ENCODE measurements at places on chromosomes 1 and 21. TPM values are rescaled to one million over a fixed set of nuclear protein-coding genes. Genes with fewer than 3 reads are reported as not detected.
A peak's percentile ranks its signal among the peaks of the same experiment; 100 is the strongest.

GRCh38 chr1:95716550-95716949 lies 482.5 kb downstream of the RWDD3 start:
- H3K4me1 ChIP-seq: no peaks in the 10 kb centered on the region
- no peak overlapping the region for H3K4me3 ChIP-seq
- H3K36me3 ChIP-seq: no peaks in the 10 kb centered on the region
- H3K27ac ChIP-seq: no peak overlapping the region
- no peak for DNase-seq

- peaks cover 67% of the 10 kb centered on the region for H3K36me3 ChIP-seq
- H3K4me3 ChIP-seq: no peak overlapping the region
- no peak overlapping the region for H3K27ac ChIP-seq
Measured at GRCh38 chr1:15946571-15947381, 29.1 kb downstream of the ZBTB17 start.

Gene SLC2A1
- 28.1 TPM for total RNA-seq

DNA sequence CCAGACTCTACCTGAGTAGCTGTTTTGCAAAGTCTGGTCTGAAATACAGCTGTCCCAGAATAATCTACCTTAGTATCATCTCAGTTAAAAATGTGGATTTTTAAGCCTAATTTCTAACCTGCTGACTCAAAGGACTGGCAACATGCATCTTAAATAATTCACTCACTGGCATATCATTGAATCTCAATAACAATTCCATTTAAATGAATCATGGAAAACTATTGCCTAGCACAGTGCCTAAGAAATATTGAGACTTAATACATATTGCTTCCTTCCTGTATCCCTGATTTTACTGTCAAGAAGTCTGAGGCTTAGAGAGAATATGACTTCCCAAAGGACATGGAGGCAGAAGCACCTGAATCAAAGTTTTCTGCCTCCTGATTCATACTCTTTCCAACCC lies 3.1 kb downstream of the CCDC190 start:
- no peaks in the 10 kb centered on the region for H3K4me1 ChIP-seq
- no peaks in the 10 kb centered on the region for H3K36me3 ChIP-seq
- no peak overlapping the region for H3K4me3 ChIP-seq

DNA sequence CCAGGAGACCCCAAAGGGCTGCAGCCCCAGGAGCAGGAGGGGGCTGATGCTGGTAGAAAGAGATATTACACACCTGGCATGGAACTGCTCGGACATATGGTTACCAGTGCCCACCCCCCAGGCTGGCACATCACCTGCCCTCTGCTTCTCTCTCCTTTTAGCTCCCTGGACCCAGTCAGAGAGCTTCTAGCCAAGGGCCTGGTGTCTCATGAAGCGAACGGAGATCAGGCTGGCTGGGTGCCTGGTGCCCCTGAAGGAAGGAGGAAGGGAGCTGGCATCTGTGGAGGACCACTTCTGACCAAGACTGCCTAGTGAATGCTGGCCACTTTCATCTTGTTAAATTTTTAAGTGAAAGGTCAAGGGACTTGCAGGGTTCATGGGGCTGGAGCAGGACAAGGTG lies 53.1 kb downstream of the FOXO6 start:
- no peak overlapping the region for H3K4me3 ChIP-seq
- H3K36me3 ChIP-seq: no peaks in the 10 kb centered on the region
- H3K4me1 ChIP-seq: peaks cover 10% of the 10 kb centered on the region

- peak; percentile 35 for DNase-seq
- no peak overlapping the region for H3K4me3 ChIP-seq
- no peak overlapping the region for H3K27ac ChIP-seq
- no peaks in the 10 kb centered on the region for H3K36me3 ChIP-seq
Measured at GRCh38 chr1:165173409-165173808, 183.1 kb downstream of the LMX1A start.

Gene RUNX3
- total RNA-seq: 5.3 TPM

- H3K27ac ChIP-seq: no peak overlapping the region
- H3K36me3 ChIP-seq: no peaks in the 10 kb centered on the region
- no peak for DNase-seq
- H3K4me3 ChIP-seq: no peak overlapping the region
- H3K27me3 ChIP-seq: no peaks in the 10 kb centered on the region
Measured at GRCh38 chr1:112710159-112710558, 3.2 kb upstream of the RHOC start.

DNA sequence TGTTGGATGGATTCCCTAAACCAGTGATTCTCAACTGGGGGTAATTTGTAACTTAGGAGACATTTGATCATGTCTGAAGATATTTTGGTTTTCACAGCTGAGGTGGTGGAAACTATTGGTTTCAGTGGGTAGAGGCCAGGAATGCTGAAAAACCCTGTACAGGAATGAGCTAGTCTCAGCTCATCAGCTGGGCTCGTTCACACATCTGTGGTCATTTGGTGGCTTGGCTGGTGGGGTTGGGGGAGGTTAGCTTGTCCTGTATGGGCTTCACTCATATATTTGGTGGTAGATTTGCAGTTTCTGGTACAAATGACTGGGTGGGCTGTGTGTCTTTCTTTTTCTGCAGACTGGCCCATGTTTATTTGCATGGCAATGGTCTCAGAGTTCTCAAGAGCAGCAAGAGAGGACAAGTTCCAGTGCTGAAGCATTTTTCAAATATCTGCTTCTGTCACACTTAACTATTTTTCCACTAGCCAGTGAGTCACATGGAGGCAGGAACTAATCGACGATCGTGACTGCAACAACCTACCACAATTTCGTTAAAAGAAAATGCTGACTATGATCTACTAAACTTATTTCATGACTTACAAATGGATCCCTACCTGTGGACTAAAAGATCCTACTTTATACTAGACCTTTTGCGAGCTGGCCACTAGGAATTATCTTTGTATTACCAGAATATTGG lies 321.7 kb upstream of the PLXNA2 start:
- H3K4me1 ChIP-seq: no peaks in the 10 kb centered on the region
- no peak overlapping the region for H3K27ac ChIP-seq
- DNase-seq: no peak
- no peaks in the 10 kb centered on the region for H3K36me3 ChIP-seq
- H3K27me3 ChIP-seq: no peaks in the 10 kb centered on the region

DNA sequence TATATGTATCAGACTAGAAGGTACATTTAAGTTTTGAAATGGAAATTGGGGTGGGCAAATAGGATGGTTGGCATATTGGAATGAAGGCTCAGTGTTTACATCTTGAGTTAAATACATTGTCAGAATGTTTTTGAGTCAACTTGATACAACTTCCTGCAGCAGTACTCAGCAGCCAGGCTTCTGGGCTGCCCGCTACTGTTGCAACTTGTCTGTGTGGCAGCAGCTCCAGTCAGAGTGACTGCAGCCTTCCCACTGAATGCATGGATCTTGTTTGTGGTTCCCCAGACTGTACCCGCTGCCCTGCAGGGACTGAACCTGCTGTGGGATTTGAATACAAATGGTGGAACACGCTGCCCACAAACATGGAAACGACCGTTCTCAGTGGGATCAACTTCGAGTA lies 24.9 kb upstream of the SARS1 start:
- H3K27ac ChIP-seq: no peak overlapping the region
- H3K36me3 ChIP-seq: no peaks in the 10 kb centered on the region
- DNase-seq: no peak
- peaks cover 36% of the 10 kb centered on the region for H3K4me1 ChIP-seq

- H3K36me3 ChIP-seq: no peaks in the 10 kb centered on the region
- H3K4me3 ChIP-seq: no peak overlapping the region
- no peak for DNase-seq
- H3K27me3 ChIP-seq: no peaks in the 10 kb centered on the region
Measured at GRCh38 chr1:91814448-91814847, 71.5 kb downstream of the TGFBR3 start.

GRCh38 chr1:232357416-232357815 lies 272.5 kb downstream of the SIPA1L2 start:
- DNase-seq: no peak
- peaks cover 6% of the 10 kb centered on the region for H3K27me3 ChIP-seq
- H3K4me1 ChIP-seq: no peaks in the 10 kb centered on the region
- H3K36me3 ChIP-seq: no peaks in the 10 kb centered on the region

Gene ORC1
- 2.2 TPM for total RNA-seq

Gene CFHR4
- not detected for total RNA-seq

Gene RPL5
- 1,540 TPM for total RNA-seq

Gene ILDR2
- 0.14 TPM for total RNA-seq

DNA sequence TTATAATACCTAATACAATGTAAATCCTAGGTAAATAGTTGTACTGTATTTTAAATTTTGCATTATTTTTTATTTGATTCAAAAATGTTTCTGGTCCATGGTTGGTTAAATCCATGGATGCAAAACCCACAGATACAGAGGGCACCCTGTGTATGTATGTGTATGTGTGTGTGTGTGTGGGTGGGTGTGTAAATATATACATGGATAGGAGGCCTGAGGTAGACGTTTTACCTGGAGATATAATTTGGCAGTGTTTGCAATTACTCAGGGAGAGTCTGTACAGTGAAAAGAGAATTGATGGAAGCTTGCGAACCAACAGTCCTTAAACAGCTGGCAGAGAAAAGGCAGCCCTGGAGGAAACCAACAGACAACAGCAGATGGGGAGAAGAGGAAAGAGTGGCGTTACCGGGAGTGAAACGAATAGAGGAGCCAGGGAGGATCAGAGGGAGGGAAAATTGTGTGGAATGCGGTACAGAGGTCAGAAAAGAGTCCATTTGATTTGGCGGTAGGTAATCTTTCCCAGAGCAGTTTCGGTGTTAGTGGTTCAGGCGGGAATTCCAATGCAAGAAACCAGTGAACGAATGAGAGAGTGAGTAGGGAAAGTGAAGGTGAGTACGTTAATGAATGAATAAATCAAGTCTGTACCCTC lies 47.9 kb upstream of the NBL1 start:
- H3K4me1 ChIP-seq: peaks cover 22% of the 10 kb centered on the region
- H3K4me3 ChIP-seq: peak overlapping the region; percentile 98
